ENCODE measurements at places on chromosomes 4 and X.

DNA sequence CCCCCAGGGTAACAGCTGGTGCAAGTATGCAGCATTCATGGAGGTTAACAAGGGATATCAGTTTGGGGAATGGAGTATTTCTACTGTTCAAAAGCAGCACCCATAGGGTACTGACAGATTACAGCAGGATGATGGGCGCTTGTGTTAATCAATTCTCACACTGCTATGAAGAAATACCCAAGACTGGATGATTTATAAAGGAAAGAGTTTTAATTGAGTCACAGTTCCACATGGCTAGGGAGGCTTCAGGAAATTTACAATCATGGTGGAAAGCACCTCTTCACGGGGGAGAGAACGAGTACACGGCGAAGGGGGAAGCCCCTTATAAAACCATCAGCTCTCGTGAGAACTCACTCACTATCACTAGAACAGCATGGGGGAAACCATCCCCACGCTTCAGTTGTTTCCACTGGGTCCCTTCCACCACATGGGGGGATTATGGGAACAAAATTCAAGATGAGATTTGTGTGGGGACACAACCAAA is 64.1 kb downstream of the TNIP2 start:
- DNase-seq = no peak

DNA sequence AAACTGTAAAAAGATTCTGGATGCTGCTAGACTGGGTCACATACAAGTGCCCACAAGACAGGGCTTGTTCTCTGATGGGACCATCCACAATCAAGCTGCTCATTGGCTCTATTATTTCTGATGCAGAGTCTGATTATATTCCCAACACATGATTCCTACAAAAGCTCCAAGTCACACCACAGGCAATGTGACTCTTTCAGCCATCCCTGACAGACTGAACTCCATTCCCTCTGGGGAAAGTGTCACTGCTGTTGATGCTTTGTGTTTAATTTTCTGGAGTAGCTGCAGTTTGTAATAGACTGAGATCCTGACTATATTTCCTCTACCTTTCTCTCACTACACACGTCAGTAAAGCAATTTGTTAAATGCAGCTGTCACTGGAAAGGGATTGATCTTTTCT is 55.4 kb upstream of the BCLAF3 start:
- DNase-seq = no peak

DNA sequence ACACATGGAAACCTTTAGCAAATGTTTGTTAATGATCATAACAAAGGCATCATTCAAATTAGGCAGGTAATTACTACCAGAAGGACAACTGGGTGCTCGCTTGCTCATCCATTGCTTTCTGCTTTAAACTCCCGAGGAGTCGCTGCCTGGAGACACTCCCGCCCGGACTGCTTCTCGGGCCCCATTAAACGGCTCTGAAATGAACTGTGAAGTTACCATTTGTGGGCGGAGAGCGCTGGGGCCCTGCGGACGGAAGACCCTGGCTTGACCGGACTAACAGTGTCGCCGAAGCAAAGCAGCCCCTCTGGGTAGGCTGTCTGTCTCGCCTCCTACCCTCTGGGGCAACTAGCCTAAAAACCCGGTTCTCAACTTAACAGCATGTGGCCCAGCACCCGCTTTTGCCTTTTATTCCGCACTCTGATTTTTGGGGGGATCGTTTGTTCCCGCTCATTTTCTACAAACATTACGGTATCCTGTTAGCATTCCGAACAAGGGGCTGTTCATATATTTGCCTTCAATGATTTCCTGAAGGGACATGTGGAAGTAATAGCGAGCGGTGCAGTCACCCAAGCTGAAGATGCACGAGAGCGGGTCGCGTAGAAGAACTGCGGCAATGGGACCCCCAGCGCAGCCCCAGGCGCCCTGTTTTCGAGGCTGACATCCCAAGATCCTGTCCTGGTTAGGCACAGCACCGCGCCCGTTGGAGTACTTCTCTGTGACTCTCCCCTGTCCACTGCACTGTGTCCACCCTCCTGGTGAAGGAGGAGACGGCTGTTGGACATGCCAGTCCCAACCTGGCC is 1.6 kb upstream of the PDGFRA start:
- DNase-seq = no peak

- DNase-seq = no peak
Measured at GRCh38 chr4:177367336-177367735, 57.7 kb downstream of the NEIL3 start.

- no peak for DNase-seq
Measured at GRCh38 chr4:72786401-72786990, 217.5 kb upstream of the ADAMTS3 start.

GRCh38 chrX:41382714-41383645 is 49.0 kb downstream of the DDX3X start:
- no peak for DNase-seq

GRCh38 chr4:147731580-147732517 is at the start of gene ARHGAP10:
TSS of gene ARHGAP10 (plus strand) at chr4:147732088. CDS start at chr4:147732302, 214 bp downstream.
- peak; percentile 19 for DNase-seq

GRCh38 chrX:119004920-119005524 is 30.6 kb downstream of the LONRF3 start:
- no peak for DNase-seq

GRCh38 chrX:47143894-47144625 is 442 bp downstream of the NDUFB11 start:
- DNase-seq = no peak

GRCh38 chr4:80434238-80434637 is 98.7 kb downstream of the CFAP299 start:
- DNase-seq = no peak

DNA sequence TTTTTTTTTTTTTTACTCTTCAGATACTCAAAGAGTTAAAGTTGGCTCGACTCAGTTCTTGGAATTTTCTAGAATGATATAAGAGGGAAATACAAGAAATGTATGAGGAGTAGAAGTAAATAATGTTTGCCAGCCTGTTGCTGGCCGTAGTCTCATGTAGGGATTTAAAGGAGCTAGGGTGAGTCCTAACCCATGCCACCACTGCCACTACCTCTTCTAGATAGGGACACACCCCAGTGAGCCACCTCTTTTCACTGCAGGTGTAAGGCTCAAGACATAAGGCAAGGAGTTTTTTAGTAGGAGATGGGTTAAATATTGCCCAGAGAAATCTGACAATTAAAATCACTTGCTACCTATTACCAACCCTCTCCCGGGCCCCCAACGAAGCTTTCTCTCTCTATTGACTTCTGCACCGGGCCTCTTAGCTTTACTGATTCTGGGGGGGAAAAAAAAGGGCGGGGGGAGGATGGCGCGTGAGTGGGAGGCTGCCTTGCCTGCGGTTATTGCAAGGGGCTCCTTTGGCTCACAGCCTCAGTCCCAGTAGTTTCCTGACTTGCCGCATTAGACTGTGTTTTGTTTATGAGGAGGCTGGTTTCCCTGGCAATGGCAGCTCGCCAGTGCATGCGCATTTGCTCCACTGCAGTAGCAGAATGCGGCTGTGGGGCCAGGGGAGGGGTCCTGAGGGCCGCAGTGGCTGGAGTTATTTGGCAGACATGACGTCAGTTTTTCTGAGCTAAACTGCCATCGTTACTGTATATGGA is 3.0 kb downstream of the LINC00632 start:
- no peak for DNase-seq

DNA sequence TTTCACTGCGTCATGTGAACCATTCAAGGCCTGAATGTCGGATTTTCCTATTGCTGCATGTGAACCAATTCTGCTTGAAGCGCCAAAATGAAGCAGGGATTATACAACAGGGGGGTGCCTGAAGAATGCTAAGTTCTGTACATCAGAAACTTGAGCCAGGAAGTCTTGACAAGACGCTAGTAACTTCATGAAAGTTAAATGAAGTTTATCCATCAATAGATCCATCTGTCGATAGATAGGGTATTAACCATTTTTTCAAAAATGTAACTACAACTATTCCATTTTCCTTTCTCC is 590 bp upstream of the NAF1 start:
- DNase-seq = no peak

DNA sequence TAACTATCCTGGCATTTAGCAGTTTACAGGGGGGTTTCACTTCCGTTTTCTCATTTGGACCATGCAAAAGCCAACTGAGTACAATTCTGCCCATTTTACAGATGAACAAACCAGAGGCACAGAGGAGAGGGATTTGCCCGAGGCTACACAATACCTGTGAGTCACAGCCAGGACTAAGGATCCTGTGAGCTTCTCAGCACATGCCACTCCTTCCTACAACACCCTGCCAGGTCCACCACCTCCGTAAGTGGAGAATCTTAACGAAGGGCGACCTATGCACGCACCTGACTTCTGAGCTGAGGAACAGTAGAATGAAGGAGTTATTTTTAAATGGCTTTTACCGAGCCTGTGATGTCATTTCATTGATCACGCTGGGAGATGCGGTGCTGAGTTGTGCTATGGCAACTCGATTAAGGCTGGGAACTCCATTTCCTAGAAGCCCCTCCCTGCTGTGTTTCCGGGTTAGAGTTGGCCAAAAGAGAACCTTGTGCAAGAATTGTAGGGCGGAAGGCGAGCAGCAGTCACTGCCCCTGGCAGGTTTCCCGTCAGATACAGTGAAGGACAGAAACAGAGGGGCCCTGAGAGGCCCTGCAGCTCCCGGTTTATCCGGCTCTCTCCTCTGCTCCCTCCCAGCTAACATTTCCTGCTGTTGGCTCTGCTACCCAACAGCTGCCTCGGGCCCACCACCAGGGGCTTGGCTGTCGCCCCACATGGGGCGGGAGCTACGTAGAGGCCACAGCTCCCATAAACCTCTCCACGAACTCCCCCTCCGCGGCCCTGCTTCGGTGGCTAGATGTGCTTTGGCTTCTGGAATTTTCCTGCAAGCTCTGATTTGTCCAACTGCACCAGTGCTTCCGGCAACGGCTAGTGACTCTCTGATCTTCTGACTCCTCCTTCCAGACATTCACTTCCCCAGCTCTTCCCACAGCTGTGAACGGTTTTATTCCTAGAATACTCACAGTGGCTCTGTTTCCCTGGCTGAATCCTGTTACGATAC is 75.1 kb upstream of the USP9X start:
- no peak for DNase-seq

- DNase-seq = no peak
Measured at GRCh38 chr4:162461952-162462351, 298.2 kb upstream of the FSTL5 start.

- no peak for DNase-seq
Measured at GRCh38 chr4:79181190-79181589, 144.7 kb downstream of the NAA11 start.

DNA sequence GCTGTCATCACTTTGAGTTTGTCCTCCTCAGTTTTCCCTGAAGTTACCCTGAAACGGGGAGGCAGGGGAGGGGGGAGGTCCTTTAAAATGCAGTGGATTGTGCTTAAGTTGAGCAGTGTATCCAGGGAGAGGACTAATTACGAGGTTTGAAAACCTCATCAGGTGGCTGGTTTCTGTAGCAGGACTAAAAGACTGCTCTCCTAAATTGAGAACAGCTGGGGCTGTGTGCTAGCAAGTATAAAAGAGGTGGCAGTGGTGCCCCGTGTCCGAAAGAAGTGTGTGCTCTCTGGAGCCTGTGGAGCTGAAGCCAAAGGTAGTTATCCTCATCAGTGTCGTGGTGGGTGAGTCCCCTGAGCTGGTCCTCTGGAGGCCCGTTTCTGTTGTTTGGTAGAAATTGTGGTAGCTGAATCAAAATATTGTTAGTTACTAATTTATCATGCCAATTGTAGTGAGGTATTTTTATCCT is 37.2 kb upstream of the CYP2U1 start:
- DNase-seq = no peak

DNA sequence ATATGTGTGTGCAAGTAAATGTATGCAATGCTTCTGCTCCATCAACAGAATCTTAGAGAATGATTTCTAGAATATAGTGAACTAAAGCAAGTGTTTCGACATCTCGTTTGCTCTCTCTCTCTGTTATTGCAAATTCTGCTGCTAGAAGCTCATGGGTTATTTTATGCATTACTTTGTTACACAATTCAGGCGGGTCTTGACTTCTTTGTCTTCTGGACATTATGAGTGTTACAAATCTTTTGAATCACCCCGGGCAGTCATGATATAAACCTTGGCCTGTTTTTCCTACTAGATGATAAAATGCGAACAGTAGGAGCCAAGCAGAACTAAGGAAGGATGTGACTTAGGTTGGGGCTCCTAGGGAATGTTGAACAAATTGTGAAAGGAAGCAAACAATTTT is 166.4 kb upstream of the SFRP2 start:
- DNase-seq = no peak

DNA sequence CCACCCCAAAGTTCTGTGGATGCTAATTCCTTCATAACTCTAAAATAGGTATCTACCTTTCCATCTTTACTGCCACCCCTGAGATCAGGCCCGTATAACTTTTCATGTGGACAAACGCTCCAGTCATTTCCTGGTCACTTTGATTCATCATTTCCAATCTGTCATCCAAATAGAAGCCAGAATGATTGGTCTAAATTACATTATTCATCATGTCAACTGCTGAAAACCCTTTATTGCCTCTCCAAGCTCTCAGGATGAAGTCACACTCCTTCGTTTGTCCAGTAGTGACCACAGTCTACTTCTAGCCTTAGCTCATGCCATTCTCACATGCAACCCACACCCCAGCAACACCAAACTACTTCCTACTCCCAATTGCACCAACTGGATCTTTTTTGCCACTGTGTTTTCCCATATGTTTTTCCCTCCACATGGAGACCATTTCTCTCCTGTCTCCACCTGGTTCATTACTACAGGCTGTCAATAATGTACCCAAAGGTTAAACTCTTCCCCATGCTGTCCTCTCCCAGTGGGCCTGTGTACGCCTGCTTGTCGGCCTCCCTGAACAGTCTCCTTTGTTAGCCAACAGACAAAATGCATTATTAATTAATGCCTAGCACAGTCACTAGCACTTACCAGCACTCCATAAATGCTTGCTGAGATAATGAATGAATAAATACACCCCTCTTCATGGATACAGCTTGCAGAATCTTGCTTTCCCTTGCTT is 382.6 kb upstream of the NOCT start:
- no peak for DNase-seq

DNA sequence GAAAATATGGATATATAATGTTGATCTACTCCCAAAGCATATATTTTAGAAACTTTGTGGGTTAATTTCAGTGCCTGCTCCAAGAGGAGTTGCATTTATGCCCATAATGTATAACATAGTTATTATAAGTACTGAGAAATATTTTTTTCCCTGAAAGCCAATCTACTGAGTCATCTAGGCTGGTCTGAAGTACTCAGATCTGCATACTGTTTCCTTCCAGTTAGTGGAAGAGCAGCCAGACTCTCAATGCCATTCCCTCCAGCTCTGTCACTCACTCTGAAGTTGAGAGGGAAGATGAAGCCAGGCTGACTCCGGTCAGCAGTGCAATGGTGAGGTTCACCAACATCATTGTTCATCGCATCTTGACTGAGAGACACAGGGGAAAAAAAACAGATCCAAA is 505.1 kb downstream of the PPARGC1A start:
- no peak for DNase-seq

- no peak for DNase-seq
Measured at GRCh38 chr4:106062452-106062875, 167.2 kb downstream of the NPNT start.

GRCh38 chr4:10831727-10832408 is 147.3 kb upstream of the CLNK start:
- no peak for DNase-seq

- no peak for DNase-seq
Measured at GRCh38 chr4:70315928-70316327, 18.9 kb upstream of the CABS1 start.

GRCh38 chrX:63426519-63426918 is 75.4 kb upstream of the SPIN4 start:
- DNase-seq = no peak

- DNase-seq = no peak
Measured at GRCh38 chrX:155864655-155865054, 16.5 kb upstream of the VAMP7 start.
